ENCODE measurements at places on chromosomes 5 and 9. TPM values are rescaled to one million over a fixed set of nuclear protein-coding genes. Genes with fewer than 3 reads are reported as not detected.

The NTRK2 gene
- total RNA-seq = 1.2 TPM

The FAM221B gene
- total RNA-seq = not detected

The PTAR1 gene
- 51.3 TPM for total RNA-seq

The OR1Q1 gene
- not detected for total RNA-seq

The SLC6A18 gene
- not detected for total RNA-seq

The IL4 gene
- not detected for total RNA-seq

The DDX4 gene
- total RNA-seq = not detected

The FBP1 gene
- 1.2 TPM for total RNA-seq

The UNC13B gene
- 30.7 TPM for total RNA-seq

DNA sequence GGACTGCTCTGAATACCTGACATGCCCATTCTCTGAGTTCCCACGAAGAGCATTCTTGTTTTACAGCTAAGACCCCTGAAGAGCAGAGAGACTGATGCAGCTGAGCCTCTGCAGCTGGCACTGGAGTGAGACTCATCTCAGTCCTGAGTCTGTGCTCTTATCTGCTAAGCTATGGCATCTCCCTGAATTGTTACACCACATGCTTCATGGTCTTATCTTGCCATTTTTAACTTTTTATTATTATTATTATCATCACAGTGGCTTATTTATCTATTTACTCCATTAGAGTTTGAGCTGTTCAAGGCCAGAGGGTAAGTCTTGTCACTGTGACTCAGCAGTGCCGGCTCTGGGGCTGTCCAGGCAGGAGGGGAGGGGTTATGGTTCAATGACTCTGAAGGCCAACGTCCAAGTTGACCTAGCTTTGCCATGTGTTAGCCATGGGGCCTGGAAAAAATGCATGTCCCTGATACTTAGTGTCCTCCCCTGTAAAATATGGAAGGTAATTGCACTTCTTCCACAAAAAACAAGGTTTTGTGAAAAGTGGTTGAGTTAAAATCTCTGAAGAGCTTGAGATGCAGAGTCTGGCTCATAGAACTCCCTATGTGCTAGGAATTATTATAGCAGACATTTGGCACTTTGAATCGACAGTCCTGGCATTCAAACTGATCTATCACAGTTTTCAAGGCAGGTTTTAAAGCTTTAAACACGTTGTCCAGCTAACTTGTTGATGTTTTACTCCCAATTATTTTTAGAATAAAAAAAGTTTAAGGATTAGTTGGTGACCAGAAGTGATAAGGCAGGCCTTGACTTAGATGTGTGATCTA is 94.6 kb downstream of the ALDH1A1 start:
- peaks cover 16% of the 10 kb centered on the region for H3K4me1 ChIP-seq
- no peak overlapping the region for H3K4me3 ChIP-seq
- no peaks in the 10 kb centered on the region for H3K36me3 ChIP-seq
- no peak overlapping the region for H3K27ac ChIP-seq

GRCh38 chr5:41277476-41278245 is 64.3 kb upstream of the C6 start:
- no peak for DNase-seq
- H3K4me1 ChIP-seq = no peaks in the 10 kb centered on the region
- H3K4me3 ChIP-seq = no peak overlapping the region

- H3K36me3 ChIP-seq = no peaks in the 10 kb centered on the region
- H3K4me1 ChIP-seq = peaks cover 16% of the 10 kb centered on the region
- H3K4me3 ChIP-seq = no peak overlapping the region
- H3K27me3 ChIP-seq = no peaks in the 10 kb centered on the region
- no peak overlapping the region for H3K27ac ChIP-seq
These were observed 32.6 kb downstream of the CDKN2A start for GRCh38 chr9:21961569-21961968.

- H3K4me1 ChIP-seq = peaks cover 30% of the 10 kb centered on the region
- H3K27me3 ChIP-seq = no peaks in the 10 kb centered on the region
- DNase-seq = no peak
- H3K4me3 ChIP-seq = no peak overlapping the region
- peaks cover 15% of the 10 kb centered on the region for H3K36me3 ChIP-seq
These were observed 52.0 kb downstream of the SLC44A1 start for GRCh38 chr9:105296445-105296844.

GRCh38 chr5:109743770-109744212 is 54.1 kb downstream of the MAN2A1 start:
- no peaks in the 10 kb centered on the region for H3K27me3 ChIP-seq
- H3K36me3 ChIP-seq = no peaks in the 10 kb centered on the region
- no peak for DNase-seq
- H3K27ac ChIP-seq = no peak overlapping the region

DNA sequence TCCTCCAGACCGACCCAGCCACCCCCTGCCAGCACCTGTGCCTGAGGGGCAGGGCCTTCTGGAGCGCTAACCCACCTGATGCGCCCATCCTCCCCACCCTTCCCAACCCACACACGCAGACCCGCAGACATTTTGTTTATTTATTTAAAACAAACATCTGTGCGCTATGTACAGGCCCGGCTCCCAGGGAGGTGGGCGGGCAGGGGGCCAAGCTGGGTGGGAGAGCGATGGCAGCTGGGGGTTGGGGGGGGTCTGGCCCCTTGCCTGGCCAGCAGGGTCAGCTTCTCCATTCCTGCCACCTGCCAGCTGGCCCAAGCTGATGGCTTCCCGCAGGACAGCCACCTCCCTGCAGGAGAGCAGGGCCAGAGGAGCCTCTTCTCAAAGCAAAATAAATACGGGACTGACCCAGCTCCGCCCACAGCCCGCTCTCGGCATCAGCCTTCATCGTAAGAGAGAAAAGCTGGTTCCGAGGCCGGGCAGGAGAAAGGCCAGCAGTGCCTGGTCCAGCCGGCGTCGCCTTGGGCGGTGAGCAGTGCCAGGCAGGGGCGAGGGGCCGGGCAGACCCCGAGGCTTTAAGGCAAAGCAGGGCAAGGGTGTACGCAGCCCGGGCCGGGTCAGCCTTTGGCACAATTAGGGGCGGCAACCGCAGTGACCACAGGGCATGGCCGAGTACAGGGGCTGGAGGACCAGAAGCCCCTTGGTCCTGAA is 10.9 kb upstream of the CLIC3 start:
- H3K4me3 ChIP-seq = no peak overlapping the region
- H3K27ac ChIP-seq = no peak overlapping the region
- peaks cover 12% of the 10 kb centered on the region for H3K36me3 ChIP-seq
- H3K4me1 ChIP-seq = peaks cover 12% of the 10 kb centered on the region

GRCh38 chr9:88551546-88552137 is 16.7 kb downstream of the NXNL2 start:
- no peaks in the 10 kb centered on the region for H3K4me1 ChIP-seq
- no peaks in the 10 kb centered on the region for H3K27me3 ChIP-seq
- H3K36me3 ChIP-seq = no peaks in the 10 kb centered on the region
- no peak overlapping the region for H3K4me3 ChIP-seq
- no peak for DNase-seq

GRCh38 chr9:81968026-81968425 is 20.5 kb upstream of the SPATA31D1 start:
- no peak overlapping the region for H3K27ac ChIP-seq
- no peaks in the 10 kb centered on the region for H3K36me3 ChIP-seq
- no peak for DNase-seq
- no peaks in the 10 kb centered on the region for H3K27me3 ChIP-seq
- H3K4me1 ChIP-seq = no peaks in the 10 kb centered on the region

GRCh38 chr5:160637357-160638090 is 214.5 kb downstream of the ATP10B start:
- no peak overlapping the region for H3K4me3 ChIP-seq
- H3K27ac ChIP-seq = no peak overlapping the region
- no peaks in the 10 kb centered on the region for H3K27me3 ChIP-seq
- no peaks in the 10 kb centered on the region for H3K4me1 ChIP-seq
- H3K36me3 ChIP-seq = no peaks in the 10 kb centered on the region

DNA sequence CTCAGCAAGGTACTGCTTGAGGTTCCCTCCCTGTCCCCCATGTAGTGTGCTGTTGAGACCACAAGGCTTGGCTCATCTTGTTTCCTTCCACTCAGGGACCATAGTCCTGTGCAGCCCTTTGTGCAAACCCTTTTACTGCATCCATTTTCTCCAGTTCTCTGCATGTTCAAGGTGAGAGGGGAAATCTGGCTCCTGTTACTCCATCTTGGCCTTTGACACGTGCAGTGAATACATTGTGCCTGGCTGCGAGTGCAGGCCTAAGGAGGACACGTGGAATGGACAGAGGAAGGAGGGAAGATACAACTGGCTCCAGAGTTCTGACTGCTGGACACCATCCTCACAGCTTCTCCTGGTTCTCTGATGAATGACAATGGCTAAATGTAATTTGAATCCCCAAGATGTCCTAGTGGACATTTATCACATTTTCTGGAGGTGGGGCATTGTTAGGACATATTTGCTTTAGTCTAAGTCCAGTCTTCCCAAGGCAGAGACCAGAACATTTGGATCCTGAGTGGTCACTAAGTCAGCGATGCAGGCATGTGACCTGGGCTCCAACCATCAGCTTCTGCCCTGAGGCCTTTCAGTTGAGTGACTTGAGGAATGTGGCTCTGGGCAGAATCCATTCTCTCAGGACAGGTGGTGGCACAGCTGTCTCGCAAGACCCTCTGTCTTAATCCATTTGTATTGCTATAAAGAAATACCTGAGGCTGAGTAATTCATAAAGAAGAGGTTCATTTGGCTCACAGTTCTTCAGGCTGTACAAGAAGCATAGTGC is 189.0 kb upstream of the DAP start:
- H3K36me3 ChIP-seq = no peaks in the 10 kb centered on the region
- no peak overlapping the region for H3K27ac ChIP-seq
- DNase-seq = peak; percentile 62
- H3K4me3 ChIP-seq = no peak overlapping the region

DNA sequence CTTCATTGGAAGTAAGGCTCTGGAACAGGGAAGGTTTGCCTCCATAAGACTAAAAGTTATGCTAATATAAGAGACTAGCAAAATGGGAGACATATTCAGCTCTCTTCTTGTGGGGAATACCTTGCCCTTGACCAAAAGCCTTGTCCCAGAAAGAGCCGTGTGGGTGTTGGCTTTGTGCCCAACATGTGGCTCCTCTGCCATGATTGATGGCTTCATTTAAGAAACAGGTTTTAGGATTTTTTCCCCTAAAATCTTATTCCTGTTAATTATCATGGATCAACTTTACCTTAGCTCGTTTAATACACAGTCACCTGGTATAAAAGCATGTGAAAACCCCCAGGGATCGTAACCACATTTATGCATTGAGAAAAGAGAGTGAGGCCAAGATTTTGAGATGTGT is 38.9 kb downstream of the DOCK8 start:
- H3K36me3 ChIP-seq = no peaks in the 10 kb centered on the region
- H3K4me3 ChIP-seq = no peak overlapping the region
- H3K4me1 ChIP-seq = peaks cover 54% of the 10 kb centered on the region
- H3K27me3 ChIP-seq = no peaks in the 10 kb centered on the region
- DNase-seq = no peak
- H3K27ac ChIP-seq = no peak overlapping the region

GRCh38 chr9:131691969-131692611 is 47.8 kb downstream of the RAPGEF1 start:
- no peak for DNase-seq
- no peak overlapping the region for H3K27ac ChIP-seq
- no peak overlapping the region for H3K4me3 ChIP-seq
- peaks cover 49% of the 10 kb centered on the region for H3K4me1 ChIP-seq
- H3K27me3 ChIP-seq = no peaks in the 10 kb centered on the region
- no peaks in the 10 kb centered on the region for H3K36me3 ChIP-seq

- no peaks in the 10 kb centered on the region for H3K36me3 ChIP-seq
- H3K27me3 ChIP-seq = no peaks in the 10 kb centered on the region
- no peak overlapping the region for H3K27ac ChIP-seq
- no peak for DNase-seq
These were observed 26.4 kb upstream of the SLC6A19 start for GRCh38 chr5:1175015-1175414.

DNA sequence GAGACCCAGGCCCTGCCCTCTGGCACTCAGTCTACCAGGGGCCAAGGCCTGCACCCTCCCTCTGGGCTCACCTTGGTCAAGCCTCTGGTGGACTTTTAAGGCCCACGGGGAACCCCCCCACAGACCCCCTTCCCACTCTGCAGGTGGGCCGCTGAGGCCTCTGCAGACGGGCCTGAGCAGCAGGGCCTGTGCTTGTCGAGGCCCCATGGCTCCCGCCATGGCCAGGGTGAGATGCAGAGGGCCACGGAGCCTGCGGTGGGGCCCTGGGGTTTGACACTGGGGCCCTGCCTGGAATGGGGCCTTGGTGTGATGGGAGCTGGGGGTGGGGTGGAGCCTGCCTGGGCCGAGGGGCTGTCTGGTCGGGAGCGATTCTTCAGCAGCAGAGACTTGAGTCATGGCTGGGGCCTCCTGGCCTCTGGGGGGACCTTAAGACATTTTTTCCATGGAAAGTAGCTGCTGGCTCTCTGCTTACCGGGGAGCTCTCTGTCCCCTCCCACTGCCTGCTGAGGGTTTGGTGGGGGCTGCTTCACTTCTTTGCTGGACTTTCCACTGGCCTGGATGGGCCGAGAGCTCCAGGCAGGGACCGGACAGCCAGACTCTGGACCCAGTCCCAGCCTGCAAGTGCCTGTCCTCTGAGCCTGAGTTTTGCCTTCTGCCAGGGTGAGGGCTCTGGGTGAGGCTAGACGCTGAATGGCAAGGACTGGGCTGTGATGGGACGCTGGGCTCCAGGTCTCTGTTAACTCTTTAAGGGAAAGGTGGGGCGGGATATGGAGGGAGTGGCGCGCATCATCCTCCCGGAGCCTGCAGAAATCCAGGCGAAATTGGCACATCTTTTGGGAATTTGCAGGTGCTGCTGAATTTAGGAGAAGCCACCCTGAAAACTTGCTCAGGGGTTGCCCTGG is 132.2 kb downstream of the RXRA start:
- no peaks in the 10 kb centered on the region for H3K27me3 ChIP-seq
- no peaks in the 10 kb centered on the region for H3K36me3 ChIP-seq
- H3K4me3 ChIP-seq = no peak overlapping the region

DNA sequence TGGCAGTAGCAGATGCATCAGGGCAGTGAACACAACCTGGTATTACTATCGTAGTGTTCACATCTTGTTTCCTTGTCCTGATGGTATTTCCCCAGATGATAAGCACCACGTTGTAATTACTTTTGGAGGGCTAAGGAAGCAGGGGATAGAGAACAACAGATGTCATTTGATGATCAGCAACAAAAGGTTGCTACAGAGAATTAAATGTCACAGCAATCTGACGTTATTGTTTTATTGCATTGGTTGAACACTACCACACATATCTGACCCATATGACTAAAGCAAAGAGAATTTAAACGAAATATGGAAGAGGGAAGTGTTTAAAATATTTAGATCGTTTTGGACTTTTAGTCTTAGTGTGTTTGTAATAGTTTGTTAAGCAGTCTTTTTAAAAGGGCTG is 408.3 kb downstream of the SH3GL2 start:
- no peaks in the 10 kb centered on the region for H3K27me3 ChIP-seq
- no peak for DNase-seq
- H3K27ac ChIP-seq = peak overlapping the region; percentile 9
- H3K4me3 ChIP-seq = no peak overlapping the region
- H3K4me1 ChIP-seq = no peaks in the 10 kb centered on the region

GRCh38 chr9:504921-505740 is 290.5 kb downstream of the DOCK8 start:
- H3K4me1 ChIP-seq = peaks cover 21% of the 10 kb centered on the region
- DNase-seq = no peak
- H3K4me3 ChIP-seq = peak overlapping the region; percentile 79
- H3K36me3 ChIP-seq = no peaks in the 10 kb centered on the region
- no peaks in the 10 kb centered on the region for H3K27me3 ChIP-seq
- peak overlapping the region; percentile 88 for H3K27ac ChIP-seq

GRCh38 chr9:35682520-35683315 is 7.0 kb downstream of the TPM2 start:
- no peak for DNase-seq
- no peaks in the 10 kb centered on the region for H3K27me3 ChIP-seq
- peaks cover 63% of the 10 kb centered on the region for H3K4me1 ChIP-seq
- peaks cover 47% of the 10 kb centered on the region for H3K36me3 ChIP-seq
- H3K27ac ChIP-seq = peak overlapping the region; percentile 95

Data from esophagus muscularis mucosa (tissue), 4 donors.